G401 (cell line): ENCODE measurements at places on chromosomes 3 and 15.

DNA sequence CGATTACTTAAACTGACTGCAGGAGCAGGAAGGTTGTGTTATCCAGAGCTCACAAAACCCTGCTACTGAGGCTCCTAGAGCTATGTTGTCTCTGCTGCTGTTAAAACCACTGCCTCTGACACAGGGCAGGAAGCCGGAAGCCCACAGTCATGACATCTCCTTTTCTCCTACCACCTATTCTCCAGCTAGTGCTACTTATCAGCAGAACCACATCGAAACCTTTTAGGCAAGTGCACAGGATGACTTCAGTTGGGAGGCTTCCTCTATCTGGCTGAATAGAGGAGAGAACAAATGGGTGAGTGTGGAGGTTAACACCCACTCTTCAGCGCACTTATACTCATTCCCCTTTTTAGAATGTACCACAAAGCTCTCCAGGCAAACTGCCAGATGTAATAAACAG, 638.0 kb downstream of the OTOL1 start:
- DNase-seq = no peak

DNA sequence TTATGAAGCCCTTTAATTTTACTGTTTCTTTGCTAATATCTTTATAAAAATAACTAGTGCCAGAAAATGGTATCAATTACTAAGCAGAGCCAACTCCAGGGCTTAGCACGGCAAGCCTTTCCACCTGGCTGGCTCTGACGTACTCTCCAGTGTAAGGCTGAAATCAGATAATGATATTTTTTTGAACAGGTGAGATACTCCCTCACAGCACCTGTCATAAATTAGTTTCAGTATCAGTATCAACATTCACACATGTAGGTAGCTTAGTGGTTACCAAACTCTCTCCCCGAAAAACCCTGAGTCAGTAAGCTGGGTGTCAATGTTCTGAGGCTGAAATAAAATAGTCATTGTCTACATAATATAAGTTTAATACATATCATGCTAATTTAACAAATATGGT, 710.1 kb downstream of the SQOR start:
- no peak for DNase-seq

GRCh38 chr15:89368566-89369223, 34.1 kb upstream of the POLG start:
- DNase-seq = no peak

- DNase-seq = peak; percentile 88
These were observed 27.6 kb downstream of the ANP32A start for GRCh38 chr15:68792901-68793766.

DNA sequence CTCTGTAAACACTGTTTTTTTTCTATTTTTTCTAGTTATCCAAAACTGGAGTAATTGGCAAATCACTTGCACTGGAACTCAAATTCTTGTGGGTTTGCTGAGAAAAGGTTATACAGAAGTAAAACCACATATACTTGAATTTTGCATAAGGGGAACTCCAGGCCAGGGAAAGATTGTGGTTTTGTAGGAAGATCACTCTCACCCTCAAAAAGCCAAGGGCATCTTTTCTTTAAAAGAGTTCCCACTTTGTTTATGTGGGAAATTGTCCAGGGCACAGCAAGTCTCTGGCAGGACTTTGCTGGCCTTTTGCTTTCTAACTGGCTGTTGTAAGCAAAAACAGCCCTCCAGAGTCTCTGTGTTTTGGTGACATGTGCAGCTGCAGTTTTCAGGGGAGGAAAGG, 340.3 kb upstream of the RBMS3 start:
- DNase-seq = peak; percentile 30

DNA sequence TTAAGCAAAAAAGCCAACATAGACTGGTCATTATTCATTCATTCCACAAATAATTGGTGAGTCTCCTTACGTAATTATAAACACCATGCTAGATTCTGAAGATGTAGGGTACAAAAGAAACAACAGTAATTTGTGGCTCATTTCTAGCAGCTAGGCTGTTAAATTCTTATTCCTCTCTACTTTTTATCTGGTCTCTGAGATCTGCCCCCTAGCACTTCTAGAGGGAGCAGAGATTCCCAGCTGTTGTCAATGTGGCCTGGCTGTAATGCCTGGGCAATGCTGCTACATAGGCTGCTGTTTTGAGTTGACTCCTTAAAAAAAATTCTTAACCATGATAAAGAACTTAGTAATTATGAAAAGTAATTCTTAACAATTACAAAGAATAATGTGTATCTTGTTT, 434.9 kb upstream of the THRB start:
- DNase-seq = no peak
